Stimulated activated CD8-positive, alpha-beta memory T cell treated with anti-CD3 and anti-CD28 coated beads, Interleukin-4, amount 100 ng/mL, for 1 hour (primary cell): ENCODE measurements at places on chromosomes 13 and 19.

GRCh38 chr13:80276371-80277289, 64.3 kb downstream of the SPRY2 start:
- DNase-seq: no peak

DNA sequence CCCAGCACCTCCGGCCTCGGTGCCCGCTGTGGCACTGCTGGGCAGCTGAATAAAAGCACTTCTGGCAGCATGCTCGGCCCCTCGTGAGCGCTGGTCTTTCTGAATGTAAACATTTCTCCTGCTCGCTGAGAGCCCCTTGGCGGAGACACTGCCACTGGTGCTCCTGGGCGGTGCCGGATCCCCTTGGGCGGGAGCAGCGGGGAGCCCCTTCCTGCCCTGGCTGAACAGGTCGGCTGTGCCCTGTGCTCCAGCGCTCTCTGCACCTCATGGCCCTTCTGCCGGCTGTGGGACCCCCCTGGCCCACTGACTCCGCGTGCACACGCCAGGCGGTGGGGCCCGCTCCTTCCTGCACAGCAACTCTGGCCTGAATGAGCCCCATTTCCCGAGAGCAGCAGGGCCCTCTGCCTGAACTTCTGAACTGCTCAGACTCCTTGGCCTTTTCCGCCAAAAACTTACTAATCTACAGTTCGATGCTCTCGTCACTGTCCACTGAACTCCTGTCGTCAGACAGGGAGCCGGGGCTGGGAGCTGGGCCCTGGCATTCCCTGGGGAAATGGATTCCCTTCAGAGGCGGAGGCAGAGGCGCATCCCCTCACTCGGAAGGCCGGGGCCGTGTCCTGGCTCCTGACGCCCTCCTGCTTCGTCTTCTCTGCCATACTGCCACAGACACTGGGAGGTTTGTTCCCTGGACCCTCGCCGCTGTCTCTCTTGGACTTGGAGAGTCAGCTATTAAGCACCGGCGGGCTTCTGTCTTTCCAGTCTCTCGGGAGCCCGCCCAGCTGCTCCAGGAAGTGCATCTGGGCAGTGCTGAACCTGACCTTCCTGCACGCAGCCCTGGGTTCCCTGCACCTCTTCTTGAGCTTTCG, 14.2 kb downstream of the RB1 start:
- no peak for DNase-seq

GRCh38 chr13:98176777-98177608, at the start of gene RNF113B:
Gene RNF113B (minus strand): TSS chr13:98177269. CDS start chr13:98177236, 33 bp downstream.
- DNase-seq: no peak

GRCh38 chr19:35013041-35013819, 13.1 kb downstream of the GRAMD1A start:
- DNase-seq: peak; percentile 63

GRCh38 chr13:99351772-99352171, 44.6 kb upstream of the GPR183 start:
- no peak for DNase-seq

DNA sequence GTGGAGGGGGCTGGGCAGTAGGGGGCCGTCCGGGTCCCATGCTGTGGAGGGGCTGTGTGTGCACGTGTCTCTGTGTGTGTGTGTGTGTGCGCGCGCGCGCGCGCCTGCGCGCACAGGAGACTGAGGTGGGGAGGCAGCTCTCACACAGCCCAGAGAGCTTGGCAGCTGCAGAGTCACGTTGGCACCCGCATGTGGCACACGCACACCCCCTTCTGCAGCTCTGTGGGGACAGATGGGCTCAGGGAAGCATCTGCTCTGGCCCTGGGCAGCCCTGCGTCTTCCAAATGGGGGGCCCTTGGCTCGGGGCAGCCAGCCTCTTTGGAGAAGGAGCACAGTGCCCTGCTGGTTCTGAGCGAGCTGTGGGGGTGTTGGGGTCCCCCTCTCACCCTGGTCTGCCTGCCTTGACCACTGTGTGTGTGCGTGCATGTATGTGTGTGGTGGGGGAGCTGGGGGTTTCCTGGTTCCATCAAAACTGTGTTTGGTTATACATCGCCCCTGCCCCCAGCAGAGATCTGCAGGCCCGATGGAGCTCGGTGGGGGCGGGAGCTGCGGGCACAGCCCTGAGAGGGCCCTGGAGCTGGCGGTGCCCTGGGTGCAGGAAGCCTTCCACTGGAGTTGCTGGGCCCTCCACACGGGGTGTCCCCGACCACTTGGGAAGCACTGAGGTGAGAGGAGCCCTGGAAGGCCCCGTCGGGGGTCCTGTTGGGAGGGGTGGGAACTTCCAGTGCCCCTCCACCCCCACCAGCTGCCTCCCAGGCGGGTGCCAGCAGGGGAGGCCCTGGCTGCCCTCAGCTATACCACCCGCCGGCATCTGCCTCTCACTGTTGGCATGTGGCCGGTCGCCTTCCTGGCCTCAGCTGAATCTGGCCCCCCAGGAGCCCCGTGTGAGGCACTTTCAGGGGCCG, 67.1 kb downstream of the KDM4B start:
- no peak for DNase-seq

GRCh38 chr19:4694211-4694987, 24.3 kb upstream of the MYDGF start:
- DNase-seq: no peak

GRCh38 chr13:27504128-27504867, 53.9 kb upstream of the MTIF3 start:
- no peak for DNase-seq
